ENCODE measurements at places on chromosomes 2 and 18.

- no peak for DNase-seq
These were observed 20.7 kb downstream of the TOGARAM2 start for GRCh38 chr2:29001806-29002205.

- DNase-seq: peak; percentile 47
These were observed 7.9 kb downstream of the PAX3 start for GRCh38 chr2:222290736-222291484.

DNA sequence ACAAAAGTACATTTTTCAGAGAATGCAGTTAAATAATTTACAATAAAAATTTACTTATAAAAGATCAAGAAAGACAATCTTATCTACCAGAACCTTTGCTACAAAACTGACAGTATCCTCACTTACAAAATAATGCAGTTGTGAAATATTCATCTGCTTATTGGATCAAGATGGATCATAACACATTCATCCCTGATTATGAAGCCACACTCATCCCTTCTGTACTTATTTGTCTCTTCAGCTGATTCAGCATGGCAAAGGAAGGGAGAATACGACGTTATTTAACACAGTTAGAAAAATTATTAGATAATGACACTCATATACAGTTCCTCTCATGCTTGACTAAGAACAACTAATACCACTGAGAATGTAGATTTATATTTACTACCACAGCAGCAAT lies 46.4 kb downstream of the TCF4 start:
- no peak for DNase-seq

GRCh38 chr18:46809145-46809544 lies 52.3 kb upstream of the ST8SIA5 start:
- DNase-seq: no peak

DNA sequence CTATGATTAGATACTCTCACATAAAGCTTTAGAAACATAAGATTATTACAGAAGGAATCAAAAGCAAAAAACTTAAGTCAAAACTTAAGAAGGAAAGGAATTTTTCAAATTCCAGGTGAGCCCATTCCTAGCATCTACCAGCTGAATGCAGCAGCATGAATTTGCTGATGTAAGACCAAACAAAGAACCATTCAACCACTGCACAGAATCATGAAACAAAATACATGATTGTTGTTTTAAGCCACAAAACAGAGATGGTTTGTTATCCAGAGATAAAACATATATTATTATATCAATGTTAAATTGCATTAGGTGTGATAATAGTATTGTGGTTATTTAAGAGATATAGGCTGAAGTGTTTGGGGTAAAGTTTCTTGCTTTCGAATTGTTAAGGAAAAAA lies 29.0 kb downstream of the PIGN start:
- no peak for DNase-seq

DNA sequence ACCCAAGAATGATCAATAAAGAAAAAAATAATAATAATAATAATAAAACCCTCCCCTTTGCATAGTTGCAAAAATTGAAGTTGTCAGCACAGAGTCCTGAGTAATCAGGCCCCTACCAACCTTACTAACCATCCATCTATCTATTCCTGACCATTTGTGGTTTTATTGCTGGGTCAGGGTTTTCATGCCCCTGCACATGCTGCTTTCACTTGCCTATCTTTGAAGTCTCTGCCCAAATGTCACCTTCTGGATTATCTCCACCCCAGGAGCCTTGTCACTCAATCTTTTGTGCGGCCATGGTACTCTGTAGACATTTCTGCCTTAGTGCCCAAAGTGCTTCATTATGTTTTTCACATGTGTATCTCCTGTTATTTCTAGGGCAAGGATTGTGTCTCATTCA lies 35.1 kb downstream of the SLC30A6 start:
- no peak for DNase-seq

DNA sequence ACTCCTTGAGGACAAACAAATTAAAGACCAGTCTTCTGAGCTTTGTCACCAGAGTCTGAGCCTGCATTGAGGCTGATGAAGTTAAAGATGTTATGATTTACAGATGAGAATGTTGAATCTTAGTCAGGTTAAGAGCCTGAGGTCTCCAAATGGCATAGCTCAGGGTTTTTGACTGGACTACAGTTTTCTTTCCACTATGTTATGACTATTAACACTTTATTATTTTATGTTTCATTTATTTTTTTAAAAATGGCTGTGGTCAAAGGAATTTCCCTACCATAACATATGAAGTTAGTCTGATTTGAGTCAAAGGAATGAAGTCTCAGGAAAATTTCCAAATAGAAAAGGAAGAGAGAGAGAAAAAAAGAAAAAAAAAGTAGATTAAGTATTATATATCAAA lies 39.7 kb upstream of the CWC22 start:
- no peak for DNase-seq

GRCh38 chr2:233034091-233034882 lies 1.8 kb downstream of the NEU2 start:
- no peak for DNase-seq

DNA sequence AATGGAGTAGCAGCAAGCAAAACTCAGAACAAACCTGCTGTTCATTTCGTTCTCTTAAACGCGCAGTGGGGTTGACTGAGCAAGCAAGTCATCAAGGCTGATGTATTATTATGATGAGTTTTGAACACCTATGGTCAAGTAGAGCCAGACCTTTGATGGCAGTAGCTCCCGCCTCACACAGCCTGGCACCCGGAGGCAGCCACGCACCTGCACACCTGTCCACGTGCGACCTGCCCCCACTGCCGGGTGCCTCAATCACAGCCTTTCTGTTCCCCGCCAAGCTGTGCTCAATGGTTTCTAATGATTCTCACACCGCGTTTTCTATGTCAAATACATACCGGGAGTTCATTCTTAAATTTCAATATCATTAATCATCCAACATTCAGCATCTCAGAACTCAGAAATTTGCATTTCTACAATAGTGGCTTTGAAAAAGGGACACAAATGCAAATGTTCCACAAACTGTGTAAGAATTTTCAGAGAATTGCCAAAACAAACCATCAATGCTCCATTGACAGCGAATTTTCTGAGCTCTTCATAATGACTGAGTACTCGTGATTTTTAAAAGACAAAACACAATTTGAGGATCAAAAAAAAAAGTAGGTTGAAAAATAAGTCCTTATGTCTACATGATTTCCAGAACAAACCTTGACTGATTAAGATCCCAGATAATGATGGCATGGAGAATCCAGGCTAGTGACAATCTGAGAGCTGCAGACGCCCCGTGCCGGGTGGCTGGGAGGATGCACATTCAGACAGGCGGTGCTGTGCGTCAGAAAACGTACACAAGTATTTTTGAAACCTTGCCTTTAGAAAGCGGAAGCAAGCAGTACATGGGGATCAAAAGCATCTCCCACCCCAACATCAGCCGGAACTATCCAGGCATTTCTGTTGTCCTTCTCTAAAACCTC lies 56.6 kb downstream of the HDAC4 start:
- DNase-seq: no peak

DNA sequence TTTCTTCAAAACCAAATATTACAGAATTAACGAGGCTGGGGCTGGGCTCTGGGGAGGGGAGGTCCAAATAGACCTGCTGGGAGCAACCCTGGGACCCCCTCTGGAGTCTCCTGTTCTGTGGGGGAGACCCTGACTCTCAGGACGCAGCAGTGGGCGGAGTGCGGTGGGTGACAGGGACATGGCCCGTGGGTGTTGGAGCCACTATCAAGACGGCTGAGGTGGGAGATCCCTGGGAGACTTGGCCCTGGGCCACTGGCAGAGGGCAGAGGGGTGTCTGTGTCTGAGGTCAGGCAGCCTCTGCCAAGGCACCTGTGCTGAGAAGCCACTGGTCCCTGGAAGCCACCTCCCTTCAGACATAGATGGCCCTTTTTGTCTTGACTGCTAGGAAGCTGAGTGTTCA lies 79.5 kb upstream of the CTDP1 start:
- no peak for DNase-seq

- DNase-seq: no peak
These were observed 1232.3 kb upstream of the ZEB2 start for GRCh38 chr2:145752091-145752806.

DNA sequence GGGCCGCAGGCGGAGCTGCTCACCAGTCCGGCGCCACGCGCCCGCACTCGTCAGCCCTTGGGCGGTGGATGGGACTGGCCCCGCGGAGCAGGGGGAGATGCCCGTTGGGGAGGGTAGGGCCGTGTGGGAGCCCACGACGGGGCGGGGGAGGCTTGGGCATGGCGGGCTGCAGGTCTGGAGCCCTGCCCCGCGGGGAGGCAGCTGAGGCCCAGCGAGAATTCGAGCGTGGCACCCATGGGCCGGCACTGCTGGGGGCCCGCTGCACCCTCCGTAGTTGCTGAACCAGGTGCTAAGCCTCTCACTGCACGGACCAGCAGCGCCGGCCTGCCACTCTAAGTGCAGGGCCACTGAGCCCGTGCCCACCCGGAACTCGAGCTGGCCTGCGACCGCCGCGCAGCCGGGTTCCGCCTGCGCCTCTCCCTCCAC lies 182.4 kb upstream of the ERBB4 start:
- no peak for DNase-seq

GRCh38 chr2:144654523-144654922 lies 134.6 kb upstream of the ZEB2 start:
- no peak for DNase-seq

DNA sequence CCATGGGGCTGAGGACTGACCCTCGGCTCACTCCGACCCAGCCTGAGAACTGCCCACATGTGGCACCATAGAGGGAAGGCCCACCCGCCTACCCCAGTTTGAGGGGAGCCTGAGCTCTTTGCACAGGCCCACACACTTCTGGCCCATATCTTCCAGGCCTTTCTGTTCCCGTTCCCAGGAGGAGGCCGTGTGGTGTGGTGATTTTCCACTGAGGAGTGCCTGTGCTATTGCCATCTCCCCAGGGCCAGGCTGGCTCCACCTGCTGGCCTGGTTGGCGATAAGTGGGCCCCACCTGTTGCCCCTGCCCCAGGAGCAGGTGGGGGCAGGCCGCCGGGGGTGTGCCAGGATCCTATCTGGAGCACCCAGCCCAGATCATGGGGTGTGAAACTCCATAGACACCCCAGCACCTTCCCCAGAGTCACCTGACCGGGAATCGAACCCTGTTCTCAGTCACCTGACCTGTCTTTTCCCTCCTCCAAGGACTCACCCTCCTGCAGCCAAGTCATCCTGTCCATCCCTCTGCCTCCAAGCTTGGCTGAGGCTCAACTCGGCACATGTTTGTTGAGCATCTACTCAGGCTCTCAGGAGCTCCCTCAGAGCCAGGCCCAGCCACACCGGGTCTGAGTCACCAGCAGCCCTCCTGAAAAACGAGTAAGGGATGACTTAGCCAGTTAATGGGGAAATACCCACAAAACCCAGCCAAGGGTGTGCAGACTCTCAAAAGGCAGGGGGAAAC lies 120.1 kb downstream of the CYP26B1 start:
- no peak for DNase-seq

- no peak for DNase-seq
These were observed 47.0 kb downstream of the RAB12 start for GRCh38 chr18:8656232-8656631.

DNA sequence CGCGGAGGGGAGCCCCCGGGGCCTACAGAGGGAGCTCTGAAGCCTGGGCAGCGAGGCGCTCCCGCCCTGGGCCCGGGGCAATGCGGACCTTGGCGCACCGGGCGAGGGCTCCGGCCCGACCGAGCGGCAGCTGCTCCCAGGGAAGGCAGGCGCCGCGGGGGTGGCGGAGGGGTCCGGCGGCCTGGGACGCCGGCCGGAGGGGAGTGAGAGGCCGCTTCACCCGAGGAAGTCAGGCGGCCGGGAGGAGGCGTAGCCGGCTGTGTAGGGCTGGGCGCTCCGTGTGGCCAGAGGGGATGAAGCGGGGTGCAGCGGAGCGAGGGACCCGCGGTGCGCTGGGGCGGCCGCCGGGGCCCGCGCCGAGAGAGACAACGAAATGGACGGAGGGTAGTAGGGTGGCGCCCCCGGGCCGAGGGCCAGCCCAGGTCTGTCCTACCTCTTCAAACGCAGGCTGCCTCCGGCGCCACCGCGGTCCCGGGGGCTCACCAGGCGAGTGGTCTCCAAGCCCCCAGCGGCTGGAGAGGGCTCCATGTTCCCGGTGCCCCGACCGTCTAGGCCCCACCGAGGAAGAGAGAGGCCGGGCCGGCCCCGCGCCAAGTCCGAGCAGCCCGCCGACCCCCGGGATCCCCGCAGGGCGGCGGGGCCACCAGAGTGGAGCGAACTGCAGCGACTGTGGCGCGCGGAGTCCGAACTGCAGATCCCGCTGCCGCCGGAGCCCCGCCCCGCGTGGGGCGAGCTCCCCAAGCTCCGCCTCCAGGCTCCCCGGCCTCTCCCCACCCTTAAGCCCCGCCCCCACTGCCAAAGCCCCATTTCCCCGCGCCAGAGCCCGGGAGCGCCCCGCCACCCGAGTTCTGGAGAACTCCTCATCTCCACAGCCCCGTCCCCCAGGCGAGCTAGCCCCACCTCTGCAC lies at the start of gene SLC30A3:
TSS of gene SLC30A3 (minus strand) at position 669 of the 908 bp plus-strand sequence. CDS start at position 528, 141 bp downstream.
- no peak for DNase-seq

GRCh38 chr2:59560769-59561168 lies 992.7 kb downstream of the BCL11A start:
- DNase-seq: no peak

GRCh38 chr18:63850020-63850419 lies 37.5 kb upstream of the SERPINB2 start:
- DNase-seq: peak; percentile 2

DNA sequence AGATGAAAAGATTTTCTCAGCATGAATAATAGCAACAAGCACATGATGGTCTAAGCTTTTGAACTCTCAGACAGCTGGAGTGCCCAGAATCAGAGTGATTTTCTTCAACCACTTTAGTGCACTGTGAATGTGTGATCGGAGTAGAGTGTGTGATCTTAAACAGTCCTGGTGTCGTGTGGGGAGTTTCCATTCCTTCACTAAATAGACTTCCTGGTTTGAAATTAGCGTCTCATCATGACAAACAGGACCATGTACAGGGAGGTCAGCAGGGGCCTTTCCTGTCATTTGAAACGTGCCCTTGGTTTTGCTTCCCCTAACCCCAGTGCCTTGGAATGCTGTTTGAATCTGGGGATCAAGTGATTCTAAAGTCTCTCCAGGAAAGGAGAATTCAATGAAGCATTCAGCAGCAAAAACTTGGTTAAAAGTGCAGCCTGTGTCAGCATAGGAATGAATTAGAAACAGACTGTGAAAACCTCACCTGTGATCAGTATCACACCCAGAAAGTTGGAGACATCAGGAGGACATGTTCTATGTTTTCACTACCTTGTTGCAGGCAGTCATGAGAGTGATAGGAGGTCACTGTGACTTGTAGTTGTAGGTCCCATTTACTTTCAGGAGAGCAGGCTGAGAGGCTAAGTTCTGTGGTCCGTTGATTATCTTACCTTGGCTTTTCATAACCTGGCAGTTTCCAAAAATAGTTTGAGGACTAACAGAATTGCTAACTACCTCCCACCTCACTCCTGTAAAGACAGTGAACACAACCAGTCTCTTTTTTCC lies 400.3 kb downstream of the MTX2 start:
- DNase-seq: no peak

GRCh38 chr2:73925853-73926492 lies 707 bp upstream of the DGUOK start:
- DNase-seq: no peak

Measured in NCI-H1092 (cell line).